Right renal pelvis (tissue), 4 donors: ENCODE measurements at places on chromosomes 1 and 21. TPM values are rescaled to one million over a fixed set of nuclear protein-coding genes. Genes with fewer than 3 reads are reported as not detected.

Gene HSPB7
- 4.0 TPM for polyA plus RNA-seq

GRCh38 chr1:95679262-95679661 lies 445.3 kb downstream of the RWDD3 start:
- no peak for DNase-seq

DNA sequence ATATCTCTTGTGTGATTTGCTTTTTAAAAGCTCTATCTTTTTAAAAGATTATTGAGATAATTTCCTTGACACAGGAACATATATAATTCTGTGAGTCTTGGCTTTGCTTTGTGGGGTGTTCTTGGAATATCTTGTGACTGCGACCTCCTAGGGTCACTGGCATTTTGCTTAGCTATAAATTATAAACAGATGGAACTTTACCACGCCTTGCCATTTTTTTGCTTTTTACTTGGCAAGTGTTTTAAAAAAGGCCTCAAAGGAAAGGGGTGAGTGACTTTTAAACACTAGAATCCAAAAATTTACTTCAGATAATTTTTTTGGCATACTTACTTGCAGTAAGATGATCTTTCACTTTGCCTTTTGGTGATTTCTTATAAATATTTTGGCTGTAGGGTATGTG lies 43.6 kb downstream of the ALG6 start:
- DNase-seq, result no peak

DNA sequence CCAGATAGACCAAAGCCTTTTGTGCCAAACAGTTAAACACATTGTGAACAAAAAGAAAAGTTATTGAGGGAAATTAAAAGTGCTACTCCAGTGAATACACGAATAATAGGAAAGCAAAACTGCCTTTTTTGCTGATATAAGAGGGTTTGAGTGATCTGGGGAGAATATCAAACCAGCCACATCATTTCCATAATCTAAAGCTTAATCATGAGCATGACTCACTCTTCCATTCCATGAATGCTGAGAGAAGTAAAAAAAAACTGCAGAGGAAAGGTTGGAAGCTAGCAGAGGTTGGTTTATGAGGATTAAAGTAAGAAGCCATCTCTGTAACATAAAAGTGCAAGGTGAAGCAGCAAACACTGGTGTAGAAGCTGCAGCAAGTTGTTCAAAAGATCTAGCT lies 350.6 kb upstream of the NCAM2 start:
- DNase-seq, result no peak
